ENCODE measurements at places on chromosomes 7 and 10.

DNA sequence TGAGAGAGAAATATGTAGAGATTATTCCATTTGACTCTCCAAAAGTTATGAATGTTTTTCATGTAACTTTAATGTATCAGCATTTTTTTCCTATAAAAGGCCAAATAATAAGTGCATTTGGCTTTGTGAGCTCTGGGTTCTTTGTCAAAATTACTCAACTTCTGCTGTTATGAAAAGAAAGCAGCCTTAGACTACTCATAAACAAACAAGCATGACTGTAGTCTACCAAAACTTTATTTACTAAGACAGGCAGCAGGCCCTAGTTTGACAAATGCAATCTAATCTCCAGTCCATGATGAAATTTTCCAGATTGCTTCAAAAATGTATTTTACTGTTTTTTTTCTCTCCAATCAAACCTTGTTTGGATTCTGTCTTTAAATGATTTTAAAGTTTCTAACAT, 46.3 kb downstream of the MRPL32 start:
- no peak for DNase-seq

DNA sequence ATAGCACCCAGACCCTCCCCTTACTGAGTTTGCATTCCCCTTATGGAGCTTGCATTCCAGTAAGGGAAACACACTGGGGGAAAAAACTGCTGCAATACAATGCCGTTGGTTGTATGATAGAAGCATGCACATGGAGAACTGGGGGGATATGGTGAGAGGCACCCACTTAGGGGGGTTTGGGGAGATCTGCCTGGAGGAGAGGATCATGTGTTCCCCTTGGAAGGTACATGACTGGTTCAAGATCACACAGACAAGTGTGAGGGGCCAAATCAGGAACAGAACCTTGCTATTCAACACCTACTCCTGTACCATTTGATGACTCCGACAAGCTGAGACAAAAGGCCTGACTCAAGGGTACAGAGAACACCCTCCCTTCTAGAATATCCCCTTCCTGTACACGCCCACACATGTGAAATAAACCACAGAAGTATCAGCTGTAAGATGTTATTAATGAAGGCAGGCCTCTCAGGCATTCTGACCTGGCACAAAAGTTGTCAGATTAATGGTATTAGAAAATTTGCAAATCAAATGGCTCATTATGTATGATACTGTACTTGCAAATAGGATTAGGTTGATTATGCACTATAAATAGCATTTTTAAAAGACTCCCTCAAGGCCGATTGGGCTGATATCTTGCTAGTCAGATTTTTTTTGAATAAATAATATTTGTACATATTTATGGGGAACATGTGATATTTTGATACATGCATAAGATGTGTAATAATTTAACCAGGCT, 122.2 kb downstream of the NPY start:
- DNase-seq = no peak

- no peak for DNase-seq
Measured at GRCh38 chr7:28165261-28165660, 15.3 kb downstream of the JAZF1 start.

DNA sequence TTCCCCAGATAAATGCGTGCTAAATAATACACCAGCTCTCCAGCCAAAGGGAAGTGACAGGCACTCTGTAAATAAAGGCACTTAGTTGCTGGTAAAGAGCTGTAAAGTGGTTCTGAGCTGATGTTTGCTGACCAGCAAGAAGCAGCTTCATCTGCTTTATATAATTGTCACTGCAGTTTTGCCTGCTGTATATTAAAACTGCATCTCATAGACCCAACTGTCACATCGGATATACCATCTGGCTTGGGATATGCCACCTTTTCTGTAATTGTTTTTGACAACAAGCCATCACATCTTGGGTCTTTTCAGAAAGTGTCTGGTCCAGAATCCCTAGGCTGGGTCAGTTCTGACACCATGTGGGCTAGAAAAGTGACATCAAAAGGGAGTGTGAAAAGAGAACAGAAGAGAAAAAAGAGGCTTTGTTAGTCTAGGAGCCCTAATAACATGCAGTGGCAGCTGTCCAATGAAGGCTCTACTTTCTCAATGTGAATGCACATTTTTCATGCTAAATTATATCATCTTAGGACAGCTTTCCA, 697.6 kb downstream of the KCNMA1 start:
- peak; percentile 1 for DNase-seq

DNA sequence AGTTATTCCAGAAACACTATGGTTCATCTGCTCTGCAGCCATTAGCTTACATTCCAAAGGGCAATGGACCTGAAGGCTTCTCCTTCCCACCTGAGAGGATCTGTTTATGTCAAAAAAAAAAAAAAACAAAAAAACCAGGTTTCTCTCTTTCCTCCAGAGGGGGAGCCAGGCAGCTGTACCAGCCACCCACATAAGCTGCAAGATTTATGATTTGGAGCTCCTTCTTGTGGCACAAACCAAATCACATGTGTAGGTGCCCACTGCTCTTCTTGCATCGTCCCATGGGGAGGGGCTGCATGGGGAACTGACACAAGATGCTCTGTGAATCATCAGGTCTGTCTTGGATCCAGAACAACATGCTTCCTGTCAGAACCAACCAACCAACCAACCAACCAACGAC, 231.6 kb upstream of the IGFBP3 start:
- DNase-seq = no peak

GRCh38 chr7:140676306-140676705, 3.6 kb downstream of the ADCK2 start:
- DNase-seq = no peak

DNA sequence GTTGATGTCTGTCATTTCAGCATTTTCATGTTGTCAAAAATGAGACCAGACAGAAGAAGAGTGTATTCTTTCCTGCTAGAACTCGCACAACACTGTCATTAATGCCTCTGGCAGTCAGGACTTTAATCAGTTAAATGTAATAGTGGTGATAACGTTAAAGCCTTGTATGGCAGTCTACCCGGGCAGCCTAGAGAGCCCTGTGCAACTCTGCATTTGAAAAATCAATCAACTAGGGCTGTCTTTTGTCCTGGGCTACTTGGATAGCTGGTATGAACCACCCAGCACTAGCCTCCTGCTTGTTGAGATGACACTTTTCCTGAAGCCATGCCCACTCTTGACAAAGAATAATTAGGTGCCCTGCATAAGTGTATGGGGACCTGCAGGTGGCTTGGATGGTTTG, 19.8 kb downstream of the MGMT start:
- DNase-seq = no peak

GRCh38 chr7:4416396-4417056, 265.6 kb upstream of the FOXK1 start:
- DNase-seq = no peak

GRCh38 chr7:99254390-99254789, 18.2 kb upstream of the MYH16 start:
- no peak for DNase-seq

- no peak for DNase-seq
Measured at GRCh38 chr10:124083740-124084397, 9.5 kb downstream of the CHST15 start.

All from NCI-H524 treated with DMSO at 0.1 percent for 48 hours (cell line).